ENCODE measurements at places on chromosomes 12 and 14. TPM values are rescaled to one million over a fixed set of nuclear protein-coding genes. Genes with fewer than 3 reads are reported as not detected.

Gene POC1B
- total RNA-seq = 20.3 TPM

Gene EPYC
- not detected for total RNA-seq

Gene CHFR
- 50.6 TPM for total RNA-seq

Gene RNASE2
- total RNA-seq = 0.96 TPM

Gene KRT82
- not detected for total RNA-seq

Gene TRIP11
- total RNA-seq = 67.3 TPM

Data from mucosa of descending colon (tissue), 3 donors.